ENCODE measurements at places on chromosomes 12 and 14. TPM values are rescaled to one million over a fixed set of nuclear protein-coding genes. Genes with fewer than 3 reads are reported as not detected.

DNA sequence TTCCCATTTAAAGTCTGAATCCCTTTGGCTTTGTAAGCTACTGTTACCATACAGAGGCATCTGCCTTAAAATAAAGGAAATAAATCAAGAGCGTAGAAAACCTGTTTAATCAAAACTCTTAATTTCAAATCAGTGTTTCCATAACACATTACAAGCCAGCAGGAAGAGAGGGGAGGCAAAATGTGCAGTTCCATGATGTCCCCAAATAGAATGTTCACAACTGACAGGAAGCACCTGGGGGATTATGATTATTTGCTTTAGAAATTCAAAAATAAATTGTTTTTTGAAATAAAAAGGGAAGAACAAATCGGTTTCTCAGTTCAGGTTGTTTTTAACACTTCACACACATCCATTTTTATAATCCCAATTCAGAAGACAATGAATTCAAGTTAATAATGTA, 21.4 kb downstream of the SOCS2 start:
- DNase-seq = no peak

The KHNYN gene
- polyA plus RNA-seq = 15.3 TPM

- DNase-seq = no peak
Observed at GRCh38 chr14:69333791-69334337, 64.2 kb downstream of the ERH start.

DNA sequence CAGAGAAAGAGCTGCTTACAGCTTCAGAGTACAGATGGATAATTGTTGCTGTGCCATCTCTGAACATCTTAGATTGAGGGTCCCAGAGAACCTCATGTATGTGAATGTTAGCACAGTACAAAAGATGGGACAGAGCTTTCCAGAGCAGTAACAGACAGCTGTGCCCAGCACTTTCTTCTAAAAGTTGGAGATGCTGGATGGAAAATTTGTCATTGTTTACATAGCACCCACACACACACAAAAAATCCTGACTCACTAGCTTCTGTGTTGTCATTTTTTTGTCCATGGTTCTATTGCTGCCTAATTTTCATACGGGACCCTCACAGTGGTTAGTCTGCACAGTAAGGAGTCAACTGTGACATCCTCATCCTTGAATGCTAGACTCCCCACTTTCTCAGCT, 374.7 kb downstream of the DIO2 start:
- DNase-seq = peak; percentile 20

GRCh38 chr12:132514838-132515237, 24.9 kb downstream of the FBRSL1 start:
- DNase-seq = no peak

DNA sequence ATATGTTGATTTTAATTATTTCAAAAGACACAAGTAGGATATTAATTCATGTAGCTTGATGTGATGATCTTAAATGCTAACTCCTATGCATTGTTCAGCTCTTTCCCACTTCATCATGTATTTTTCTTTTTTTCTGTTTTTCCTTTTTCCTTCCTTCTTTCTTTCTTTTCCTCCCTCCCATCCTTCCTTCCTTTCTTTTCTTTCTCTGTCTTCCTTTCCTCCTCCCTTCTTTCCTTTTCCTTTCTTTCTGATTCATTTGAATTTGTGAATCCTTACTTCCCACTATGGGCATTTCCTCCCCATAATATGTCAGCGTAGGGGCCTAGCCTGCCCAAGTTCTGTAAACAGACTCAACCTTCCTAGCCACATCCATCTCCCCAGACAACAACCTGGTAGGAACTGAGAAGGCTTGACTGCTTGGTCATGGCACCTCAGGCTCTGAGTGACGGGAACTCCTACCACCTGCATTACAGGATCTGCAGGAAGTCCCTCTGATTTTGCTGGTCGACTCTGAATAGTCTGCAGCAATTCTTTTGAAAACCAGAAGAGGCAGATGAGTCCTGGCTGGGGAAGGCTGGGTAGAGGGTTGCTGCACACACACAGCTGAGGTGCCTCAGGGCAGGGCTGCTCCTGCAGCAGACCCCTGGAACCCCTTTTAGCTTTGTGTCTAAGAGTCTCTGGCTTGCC, 33.4 kb upstream of the BHLHE41 start:
- DNase-seq = no peak

DNA sequence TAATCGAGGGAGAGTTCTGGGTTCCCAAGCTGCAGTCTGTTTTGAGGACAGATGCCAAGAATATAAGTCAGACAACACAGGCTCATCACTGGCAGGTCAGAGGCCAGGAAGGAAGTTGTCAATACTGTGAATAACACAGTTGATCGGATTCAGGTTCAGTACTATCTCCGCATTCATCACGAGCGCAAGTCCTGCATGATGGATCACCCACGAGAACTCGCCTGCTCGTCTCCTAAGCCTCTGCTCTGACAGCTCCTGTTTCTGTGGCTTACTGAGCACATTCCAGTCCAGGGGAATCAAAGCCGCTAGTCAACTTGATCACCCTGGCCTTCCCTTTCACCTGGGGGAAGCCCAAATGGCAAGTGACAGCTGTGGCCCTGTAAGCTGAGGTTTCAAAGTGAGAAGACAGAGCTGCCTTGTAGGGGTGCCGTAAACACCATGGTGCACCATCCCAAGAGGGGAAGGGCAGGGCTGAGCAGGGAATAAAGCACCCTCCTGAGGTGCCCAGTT, 60.1 kb upstream of the DICER1 start:
- DNase-seq = no peak

- peak; percentile 29 for DNase-seq
Observed at GRCh38 chr14:20413744-20414082, 412 bp upstream of the TEP1 start.

- DNase-seq = no peak
Observed at GRCh38 chr12:115758183-115758582, 519.3 kb downstream of the MED13L start.

DNA sequence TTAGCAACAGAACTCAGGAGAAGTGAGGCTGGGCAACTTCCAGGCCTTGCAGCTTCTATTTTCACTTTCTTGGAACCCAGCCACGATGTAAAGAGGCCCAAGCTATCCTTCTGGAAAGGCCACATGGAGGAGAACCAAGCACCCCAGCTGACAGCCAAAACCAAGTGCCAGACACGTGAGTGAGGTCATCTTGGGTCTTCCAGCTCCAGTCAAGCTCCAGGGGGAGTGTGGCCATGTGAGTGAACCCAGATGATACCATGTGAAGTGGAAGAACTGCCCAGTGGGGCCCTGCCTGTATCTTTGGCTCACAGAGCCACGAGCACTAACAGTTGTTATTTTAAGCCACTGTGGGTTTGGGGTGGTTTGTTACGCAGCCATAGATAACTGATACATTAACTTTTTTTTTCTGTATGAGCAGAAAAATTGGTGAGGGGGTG, 126.8 kb upstream of the MAP1LC3B2 start:
- DNase-seq = peak; percentile 48

GRCh38 chr12:85352016-85352415, 72.0 kb downstream of the ALX1 start:
- DNase-seq = no peak

- DNase-seq = no peak
Observed at GRCh38 chr14:92952481-92953298, 29.7 kb downstream of the CHGA start.

GRCh38 chr12:58657190-58657589, 263.1 kb downstream of the LRIG3 start:
- no peak for DNase-seq

The RNASE11 gene
- polyA plus RNA-seq = not detected

- DNase-seq = peak; percentile 24
Observed at GRCh38 chr12:30989754-30990153, 63.2 kb downstream of the TSPAN11 start.

The KRT74 gene
- not detected for polyA plus RNA-seq

The PRR4 gene
- polyA plus RNA-seq = 3.9 TPM

DNA sequence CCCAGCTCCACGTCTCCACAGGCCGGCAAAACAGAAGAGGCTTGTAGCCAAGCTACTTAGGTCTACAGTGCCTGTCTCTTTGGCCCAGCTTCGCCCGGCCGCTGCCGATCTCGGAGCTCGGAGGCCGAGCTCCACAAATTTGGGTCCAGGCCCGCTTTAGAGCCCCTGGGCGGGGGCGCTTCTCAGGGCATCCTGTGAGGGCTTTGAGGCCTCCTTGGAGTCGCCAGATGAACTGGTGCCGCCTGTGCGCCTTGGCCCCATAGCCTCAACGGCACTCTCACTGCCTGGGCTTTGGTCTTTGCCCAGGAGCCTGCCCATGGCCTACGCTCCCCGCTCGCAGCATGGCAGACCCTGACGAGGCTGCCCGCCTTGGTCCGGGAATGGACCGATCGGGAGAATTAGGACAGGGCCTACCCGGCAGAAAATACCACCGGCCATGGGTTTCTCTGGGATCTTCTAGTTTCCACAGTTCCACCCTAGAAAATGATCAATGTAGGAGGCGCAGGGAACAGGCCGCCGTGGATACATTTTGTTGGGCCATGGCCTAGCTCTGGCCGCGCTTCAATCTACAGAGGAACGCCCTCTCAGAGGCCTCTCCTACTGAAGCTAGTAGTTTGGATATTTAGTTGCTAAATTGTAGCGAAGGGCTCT, 953 bp upstream of the NKX2-8 start:
- peak; percentile 7 for DNase-seq

- DNase-seq = no peak
Observed at GRCh38 chr14:76742966-76743365, 18.3 kb upstream of the VASH1 start.

Measured in GM23248 (cell line).